ENCODE measurements at places on chromosomes 5 and 9. TPM values are rescaled to one million over a fixed set of nuclear protein-coding genes. Genes with fewer than 3 reads are reported as not detected.

C9orf153 gene
- 0.14 TPM for polyA plus RNA-seq

GRCh38 chr9:93248386-93249040 lies 64.6 kb downstream of the WNK2 start:
- no peak for DNase-seq

DNA sequence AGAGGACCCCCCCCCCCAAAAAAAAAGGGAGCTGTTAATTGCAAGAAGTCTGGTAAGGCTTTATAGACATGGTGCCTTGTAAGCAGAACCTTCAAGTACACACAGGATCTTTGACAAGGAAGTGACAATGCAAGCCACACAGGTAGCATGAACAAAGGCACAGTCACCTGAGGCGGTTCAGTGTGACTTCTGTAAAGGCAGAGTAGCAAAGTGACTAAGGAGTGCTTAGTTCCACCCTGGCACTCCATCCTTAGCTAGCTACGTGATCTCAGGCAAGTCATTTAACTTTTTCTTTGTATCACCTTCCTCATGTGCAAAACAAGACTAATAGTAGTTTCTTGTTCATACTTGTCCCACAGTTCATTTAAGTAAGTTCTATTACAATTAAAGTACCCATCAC lies 282.0 kb downstream of the PRELID2 start:
- no peak for DNase-seq

PCDHGB2 gene
- 2.1 TPM for polyA plus RNA-seq

DNA sequence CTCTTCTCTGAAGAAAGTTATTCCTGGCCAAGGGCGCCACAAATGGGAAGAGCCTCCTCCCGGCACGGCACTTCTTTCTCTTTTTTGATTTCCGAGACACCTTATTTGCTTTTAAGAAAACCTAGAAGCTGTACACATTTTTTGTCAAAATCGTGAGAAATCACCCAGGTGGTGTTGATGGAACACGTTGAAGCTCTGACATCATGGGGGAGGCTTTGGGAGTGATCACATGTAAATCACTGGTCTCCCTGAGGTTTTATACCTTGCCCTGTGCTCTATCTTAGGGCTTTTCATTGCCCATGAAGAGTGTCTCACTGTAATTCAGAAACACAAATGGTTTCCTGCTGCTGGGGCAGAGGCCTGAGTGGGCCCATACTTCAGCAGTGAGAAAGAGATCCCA lies 27.4 kb downstream of the SLC36A1 start:
- DNase-seq = no peak

DNA sequence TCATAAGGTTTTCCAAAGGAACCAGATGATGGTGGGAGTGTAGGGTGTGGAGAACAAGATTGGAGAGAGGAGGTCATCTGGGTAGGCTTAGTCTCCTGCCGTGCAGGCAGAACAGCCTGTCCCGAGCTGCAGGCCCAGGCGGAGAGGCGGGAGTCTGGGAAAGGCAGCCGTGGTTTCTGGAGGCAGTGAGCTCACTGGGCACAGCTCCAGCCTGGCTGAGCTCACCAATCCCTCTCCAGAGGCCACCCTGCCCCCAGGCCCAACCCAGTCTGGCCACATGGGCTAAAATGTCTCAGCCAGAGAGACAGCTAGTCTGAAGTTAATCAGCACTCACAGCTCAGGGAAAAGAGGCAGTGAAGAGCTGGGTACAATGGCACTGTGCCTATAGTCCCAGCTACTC lies 12.3 kb downstream of the P4HA2 start:
- peak; percentile 93 for DNase-seq

PALM2AKAP2 gene
- 18.2 TPM for polyA plus RNA-seq

GRCh38 chr9:77896938-77897667 lies 134.5 kb downstream of the GNAQ start:
- no peak for DNase-seq

DNA sequence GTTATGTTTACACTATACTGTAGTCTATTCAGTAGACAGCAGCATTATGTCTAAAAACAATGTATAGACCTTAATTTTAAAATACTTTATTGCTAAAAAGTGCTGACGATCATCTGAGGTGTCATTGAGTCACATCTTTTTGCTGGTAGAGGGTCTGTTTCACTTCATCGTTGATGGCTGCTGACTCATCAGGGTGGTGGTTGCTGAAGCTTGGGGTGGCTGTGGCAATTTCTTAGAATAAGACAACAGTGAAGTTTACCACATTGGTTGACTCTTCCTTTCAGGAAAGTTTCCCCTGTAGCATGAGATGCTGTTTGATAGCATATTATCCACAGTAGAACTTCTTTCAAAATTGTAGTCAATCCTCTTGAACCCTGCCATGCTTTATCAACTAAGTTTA lies 150.3 kb downstream of the FBXL7 start:
- no peak for DNase-seq

- DNase-seq = no peak
Observed at GRCh38 chr5:100319885-100320284, 215.3 kb upstream of the FAM174A start.

DNA sequence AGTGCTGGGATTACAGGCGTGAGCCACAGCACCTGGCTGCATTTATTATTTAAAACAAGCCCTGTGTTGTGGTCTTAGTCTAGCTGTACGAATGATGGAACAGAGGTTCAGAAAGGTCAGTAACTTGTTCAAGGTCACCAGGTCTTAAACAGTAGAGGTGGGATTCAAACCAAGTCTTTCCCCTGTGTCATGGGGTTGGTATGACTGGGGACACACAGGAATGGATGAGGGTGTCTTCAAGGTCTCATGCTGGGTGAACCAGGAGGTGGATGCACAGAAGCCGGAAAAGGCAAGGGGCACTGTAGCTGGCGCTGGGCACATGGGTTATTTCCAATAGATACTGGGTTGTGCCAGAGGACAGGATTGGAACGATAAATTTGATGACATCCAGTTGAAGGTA lies 32.2 kb upstream of the TJP2 start:
- DNase-seq = no peak

SLC6A18 gene
- not detected for polyA plus RNA-seq

GRCh38 chr9:69191231-69191630 lies 17.2 kb downstream of the TJP2 start:
- no peak for DNase-seq

IL3 gene
- not detected for polyA plus RNA-seq

GRCh38 chr9:37300620-37301019 lies 121.9 kb upstream of the GRHPR start:
- DNase-seq = no peak

GRCh38 chr5:2194236-2194555 lies 311.5 kb upstream of the IRX4 start:
- no peak for DNase-seq

GRCh38 chr5:61702784-61703183 lies 370.7 kb downstream of the ZSWIM6 start:
- no peak for DNase-seq

DNA sequence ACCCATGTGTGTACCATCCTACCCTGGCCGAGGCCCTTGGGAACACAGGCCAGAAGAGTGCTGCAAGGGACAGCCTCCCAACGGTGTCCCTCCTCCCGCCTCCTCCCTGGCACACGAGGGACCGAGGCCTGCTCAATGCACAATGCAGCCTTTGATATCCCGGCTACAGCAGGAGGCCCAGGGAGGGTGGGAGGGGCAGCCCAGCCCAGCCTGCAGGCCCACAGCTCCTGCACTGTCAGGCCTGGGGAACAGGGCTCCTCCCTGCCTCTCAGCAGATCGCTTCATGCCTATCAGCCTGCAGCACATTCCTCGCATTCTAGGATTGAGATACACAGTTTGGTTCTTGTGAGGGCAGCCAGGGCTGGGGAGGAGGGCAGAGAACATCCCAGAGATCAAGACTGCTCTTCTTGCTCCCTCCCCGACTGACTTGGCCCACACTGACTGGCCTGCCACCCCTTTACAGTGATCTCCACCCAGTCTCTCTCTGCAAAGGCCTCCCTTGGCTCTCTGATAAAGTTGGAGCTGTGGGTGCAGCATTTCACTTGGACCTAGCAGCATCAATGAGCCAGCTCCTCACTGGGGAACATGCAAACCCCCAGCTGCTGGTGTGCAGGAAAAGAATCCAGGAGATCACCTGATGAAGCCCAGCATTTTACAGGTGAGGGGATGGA lies at the start of gene SH3TC2:
Gene SH3TC2, minus strand, starts transcription at position 46 of the 671 bp plus-strand sequence. Its CDS starts 40 bp downstream, at position 6.
- DNase-seq = peak; percentile 74

DNA sequence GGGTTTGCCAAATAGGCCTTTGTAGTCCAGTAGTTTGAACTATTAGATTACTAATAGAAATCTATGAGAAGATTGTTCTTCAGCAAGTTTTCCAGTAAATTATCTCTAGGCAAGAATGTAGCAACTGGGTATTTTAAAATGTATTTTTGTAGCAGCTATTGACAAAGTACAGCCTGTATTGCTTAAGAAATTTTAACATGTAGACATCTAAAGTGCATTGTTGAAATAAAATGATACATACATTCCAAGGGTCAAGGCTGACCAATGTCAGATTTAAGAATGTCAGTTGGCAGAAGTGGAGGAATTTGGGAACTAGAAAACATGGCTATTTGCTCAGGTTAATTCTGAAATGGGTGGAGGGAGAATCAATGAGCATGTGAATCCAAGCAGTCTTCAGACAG lies 57.5 kb upstream of the ZSWIM6 start:
- DNase-seq = no peak

DNA sequence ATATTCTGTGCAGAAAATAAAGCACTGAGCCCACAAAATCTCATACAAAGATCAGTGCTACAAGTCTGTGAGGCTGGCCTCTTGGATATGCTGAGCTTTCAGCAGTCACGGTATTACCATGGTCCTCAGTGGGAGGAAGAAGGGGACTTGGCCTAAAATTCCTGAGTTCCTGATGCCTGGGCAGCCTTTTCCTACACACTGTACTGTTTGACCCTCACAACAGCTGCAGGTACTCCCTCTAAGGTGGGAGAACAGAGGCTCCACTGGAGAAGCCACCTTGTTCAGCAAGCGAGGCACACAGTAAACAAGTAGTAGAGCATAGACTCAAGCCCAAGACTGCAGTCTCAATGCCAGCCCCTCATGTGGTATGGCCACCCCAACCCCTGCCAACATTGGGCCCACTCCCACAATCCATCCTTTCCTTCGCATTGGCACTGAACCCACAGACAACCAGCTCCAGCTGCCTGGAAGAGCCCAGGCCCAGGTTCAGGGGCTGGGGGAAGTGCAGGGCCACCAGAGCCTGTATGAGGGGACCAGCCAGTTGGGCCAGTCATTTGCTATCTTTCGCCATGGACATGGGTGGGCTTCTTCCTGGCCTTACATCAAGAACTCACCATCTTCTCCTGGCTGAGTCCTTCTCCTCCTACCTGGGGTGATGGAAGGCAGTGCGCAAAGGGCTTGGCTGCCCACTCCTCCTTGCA lies 14.3 kb downstream of the ACSL6 start:
- DNase-seq = no peak

PCSK1 gene
- 0.58 TPM for polyA plus RNA-seq

OLFM1 gene
- polyA plus RNA-seq = 6.5 TPM

BAG1 gene
- polyA plus RNA-seq = 132 TPM

- no peak for DNase-seq
Observed at GRCh38 chr9:32701321-32702022, 66.0 kb upstream of the TAF1L start.

KCNV2 gene
- not detected for polyA plus RNA-seq

- no peak for DNase-seq
Observed at GRCh38 chr5:143258559-143259253, 144.8 kb downstream of the NR3C1 start.

GRCh38 chr5:132426525-132427138 lies 57.1 kb downstream of the SLC22A5 start:
- peak; percentile 88 for DNase-seq

IRX2 gene
- 2.7 TPM for polyA plus RNA-seq

PAPPA gene
- 0.23 TPM for polyA plus RNA-seq

GRCh38 chr5:40689438-40689837 lies 9.7 kb downstream of the PTGER4 start:
- no peak for DNase-seq

DNA sequence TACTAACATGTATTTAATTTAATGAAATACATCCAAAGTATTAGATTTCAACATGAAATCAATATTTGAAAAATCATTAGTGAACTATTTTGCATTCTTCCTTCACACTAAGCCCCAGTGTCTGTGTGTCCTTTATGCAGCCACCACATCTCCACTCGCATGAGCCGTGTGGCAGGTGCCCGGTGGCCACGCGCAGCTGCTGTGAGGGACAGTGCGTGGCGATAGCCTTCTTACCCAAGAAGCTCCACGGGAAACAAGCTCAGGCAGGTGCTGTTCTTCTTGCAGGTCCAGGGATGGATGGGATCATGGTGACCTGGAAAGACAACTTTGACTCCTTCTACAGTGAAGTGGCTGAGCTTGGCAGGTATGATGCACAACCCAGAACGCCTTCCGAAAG lies 79.3 kb upstream of the OTULINL start:
- no peak for DNase-seq

GRCh38 chr5:74919487-74919886 lies 53.3 kb upstream of the FAM169A start:
- DNase-seq = no peak

DNA sequence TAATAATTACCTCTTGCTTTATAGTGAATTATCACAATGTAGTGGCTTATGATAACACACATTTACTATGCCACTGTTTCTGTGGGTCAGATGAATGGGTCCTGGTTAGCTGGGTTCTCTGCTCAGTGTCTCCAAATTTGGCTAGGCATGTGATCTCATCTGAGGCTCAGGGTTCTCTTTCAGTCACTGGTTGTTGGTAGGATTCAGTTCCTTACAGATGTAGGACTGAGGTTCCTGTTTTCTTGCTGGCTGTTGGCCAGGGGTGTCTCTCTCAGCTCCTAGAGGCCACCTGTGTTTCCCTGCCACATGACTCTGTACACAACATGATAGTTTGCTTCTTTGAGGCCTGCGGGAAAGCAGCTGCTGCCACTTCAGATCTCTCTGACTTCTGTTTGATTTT lies 7.1 kb downstream of the NFX1 start:
- DNase-seq = peak; percentile 44

FBP2 gene
- 0.30 TPM for polyA plus RNA-seq

DNA sequence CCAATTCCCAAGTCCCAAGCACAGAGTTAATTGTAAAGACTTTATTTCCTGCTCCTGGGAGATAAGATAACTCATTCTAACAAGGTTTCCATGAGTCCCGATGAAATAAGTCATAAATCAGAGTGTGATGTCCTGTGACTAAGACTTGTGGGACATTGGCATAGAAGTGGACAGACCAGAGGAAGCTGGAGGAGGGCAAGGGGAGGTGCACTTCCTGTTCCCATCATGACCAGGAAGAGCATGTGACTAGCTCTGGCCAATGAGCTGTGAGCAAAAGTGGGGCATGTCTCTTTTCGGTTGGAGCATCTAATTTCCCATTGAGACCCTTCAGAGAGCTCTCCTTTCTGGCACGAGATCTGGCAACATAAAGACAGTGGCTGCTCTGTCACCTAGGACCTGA lies 100.4 kb downstream of the ZNF354C start:
- DNase-seq = no peak

SAPCD2 gene
- polyA plus RNA-seq = 0.15 TPM
